Dermis microvascular lymphatic vessel endothelial cell (primary cell): ENCODE measurements at places on chromosomes 5 and 9. TPM values are rescaled to one million over a fixed set of nuclear protein-coding genes. Genes with fewer than 3 reads are reported as not detected.

GRCh38 chr9:83430681-83431080 is 107.5 kb downstream of the FRMD3 start:
- DNase-seq = no peak

DNA sequence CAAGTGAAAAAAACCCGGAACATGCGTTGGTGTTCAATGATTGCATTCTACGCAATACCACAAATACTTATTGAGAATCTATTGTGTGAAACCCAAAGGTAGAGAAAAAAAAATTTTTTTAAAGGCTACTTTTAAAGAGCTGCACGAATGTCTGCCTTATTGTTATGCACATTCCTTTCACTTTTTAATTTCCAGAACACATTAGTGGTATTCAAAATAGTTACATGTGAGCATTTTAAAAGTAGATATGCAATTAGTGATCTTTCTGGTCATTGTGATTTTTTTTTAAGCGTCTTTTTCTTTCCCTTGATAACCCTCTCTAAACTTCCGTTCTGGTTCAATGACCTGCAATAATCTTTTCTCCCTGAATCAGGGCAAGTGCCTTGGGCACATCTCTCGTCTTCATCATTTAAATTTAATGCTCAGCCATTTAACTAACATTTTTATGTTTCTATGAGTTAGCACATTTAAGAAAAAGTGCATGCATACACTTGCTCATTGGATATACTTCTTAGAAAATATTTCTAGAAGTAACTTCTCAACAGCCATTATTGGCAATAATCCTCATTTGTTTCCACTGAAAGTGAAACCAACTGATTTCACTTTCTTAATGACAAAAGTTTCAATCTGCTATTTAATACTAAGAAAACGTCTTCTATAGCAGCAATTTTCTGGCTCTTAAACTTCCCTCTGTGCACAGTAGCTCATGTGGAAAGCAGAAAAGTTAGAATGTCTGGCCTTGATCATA is 80.3 kb downstream of the CDH6 start:
- DNase-seq = no peak

- DNase-seq = no peak
Measured at GRCh38 chr5:139600336-139600949, 39.3 kb downstream of the UBE2D2 start.

DNA sequence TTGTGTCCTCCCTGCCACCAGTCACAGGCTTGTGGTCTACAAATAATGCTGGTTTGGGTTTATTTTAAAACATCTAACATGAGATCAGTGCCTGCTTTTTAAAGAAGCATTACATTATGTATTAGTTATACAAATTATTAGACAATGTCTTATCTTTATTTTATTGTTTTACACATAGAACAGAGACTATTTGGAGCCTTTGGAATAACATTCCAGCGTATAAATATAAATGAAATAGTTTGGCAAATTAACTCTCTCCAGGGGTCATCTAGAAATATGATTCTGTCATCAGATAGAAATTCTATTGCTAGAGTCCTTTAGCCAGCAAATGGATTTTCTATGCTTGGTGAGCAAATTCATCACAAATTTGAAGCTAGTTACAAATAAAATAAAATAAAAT is 22.4 kb downstream of the MAP1B start:
- no peak for DNase-seq

DNA sequence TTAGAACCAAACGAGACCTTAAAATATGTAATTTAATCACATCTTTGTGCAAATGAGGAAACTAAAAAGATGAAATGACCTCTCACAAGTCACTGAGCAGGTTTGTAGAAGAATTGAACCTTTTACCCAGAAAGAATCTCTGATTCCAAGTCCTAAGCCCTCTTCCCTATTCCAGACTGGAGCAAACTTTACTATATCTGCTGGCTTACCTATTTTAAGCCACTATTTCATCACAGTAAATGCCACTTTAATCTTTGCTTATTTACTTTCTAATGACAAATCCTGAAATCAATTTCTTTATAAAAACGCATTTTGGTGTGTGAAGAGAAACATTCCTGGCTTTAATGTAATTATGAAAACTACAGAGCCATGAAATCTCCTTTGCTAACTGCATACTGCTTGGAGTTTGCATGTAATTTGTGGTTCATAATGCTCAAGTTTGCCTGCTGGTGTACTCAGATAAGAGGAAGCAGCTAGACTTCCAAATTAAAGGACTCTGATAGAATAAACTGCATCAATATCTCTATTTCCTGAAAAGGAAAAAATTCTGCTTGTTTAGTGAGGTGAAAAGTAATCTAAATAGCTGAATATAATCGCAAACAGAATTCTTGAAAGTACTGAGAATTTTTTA is 121.2 kb downstream of the RAB3C start:
- DNase-seq = no peak

DNA sequence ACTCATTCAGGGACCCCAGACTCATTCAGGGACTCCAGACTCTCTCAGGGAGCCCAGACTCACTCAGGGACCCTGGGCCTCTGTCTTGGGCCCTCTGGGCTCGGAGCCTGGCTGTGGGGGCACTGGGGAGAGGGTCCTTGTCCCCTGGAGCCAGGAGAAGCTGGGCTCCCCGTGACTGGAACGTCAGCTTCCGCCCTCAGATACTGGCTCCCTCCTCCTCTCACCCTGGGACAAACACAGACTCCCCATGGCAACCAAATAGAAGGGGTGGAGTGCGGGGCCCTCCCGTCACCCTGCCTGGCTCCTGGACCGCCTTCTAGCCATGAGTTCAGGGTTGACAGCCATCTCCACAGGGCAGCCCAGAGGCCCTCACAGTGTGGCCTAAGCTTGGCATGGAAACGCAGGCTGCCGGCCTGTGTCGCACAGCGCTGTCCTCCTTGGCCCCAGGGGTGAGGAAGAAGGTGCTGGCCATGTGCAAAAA is 27.6 kb downstream of the ZDHHC11B start:
- no peak for DNase-seq

GRCh38 chr5:79961716-79962574 is 29.1 kb downstream of the MTX3 start:
- no peak for DNase-seq

DNA sequence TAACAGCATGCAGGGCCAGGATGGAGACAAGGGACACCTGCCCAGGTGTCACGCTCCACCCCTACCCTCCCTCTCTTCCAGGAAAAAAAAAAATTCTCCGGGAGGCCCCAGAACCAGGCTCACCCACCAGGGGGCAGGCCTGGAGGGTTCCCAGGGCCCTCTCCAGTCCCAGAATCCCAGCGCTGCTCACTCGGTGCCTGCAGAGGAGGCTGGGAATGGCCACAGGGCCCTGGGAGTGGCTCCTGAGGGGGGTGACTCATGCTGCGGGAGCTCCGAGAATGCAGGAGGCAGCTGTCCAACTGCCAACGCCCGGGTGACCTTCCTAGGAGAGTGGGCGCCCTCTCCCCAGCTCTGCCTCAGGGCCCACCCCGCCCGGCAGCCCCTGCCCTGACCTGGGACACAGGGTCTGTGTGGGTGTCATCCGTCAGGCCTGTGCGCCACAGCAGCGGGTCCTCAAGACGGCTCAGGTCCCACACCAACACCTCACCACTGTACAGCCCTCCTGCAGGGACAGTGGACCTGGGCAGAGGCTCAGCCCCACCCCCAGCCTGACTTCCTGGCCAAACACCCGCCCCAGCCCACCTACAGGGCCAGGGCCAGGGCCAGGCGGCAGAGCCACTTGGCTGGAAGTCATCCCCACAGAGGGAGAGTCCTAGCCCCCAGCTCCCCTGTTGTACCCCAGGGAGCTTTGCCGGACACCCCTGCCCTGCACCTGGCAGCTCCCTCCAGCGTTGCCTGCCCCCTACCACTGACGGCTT is 21.2 kb downstream of the DYNC2I2 start:
- DNase-seq = peak; percentile 58

DNA sequence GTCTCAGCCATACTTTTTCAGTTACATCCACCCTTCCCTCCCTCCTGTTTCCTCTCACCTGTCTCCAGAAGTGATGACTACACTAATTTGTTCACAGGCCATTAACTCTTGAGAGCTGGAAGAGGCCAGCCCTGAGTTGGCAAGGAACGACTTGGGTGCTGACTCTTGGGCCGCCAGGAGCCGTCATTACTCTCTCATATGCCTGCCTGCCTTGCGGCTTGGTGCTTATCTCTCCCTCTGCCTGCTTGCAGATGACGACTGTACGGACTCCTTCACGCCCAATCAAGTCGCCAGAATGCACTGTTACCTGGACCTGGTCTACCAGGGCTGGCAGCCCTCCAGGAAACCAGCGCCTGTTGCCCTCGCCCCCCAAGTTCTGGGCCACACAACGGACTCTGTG is 66.1 kb downstream of the PAPPA start:
- DNase-seq = no peak

DNA sequence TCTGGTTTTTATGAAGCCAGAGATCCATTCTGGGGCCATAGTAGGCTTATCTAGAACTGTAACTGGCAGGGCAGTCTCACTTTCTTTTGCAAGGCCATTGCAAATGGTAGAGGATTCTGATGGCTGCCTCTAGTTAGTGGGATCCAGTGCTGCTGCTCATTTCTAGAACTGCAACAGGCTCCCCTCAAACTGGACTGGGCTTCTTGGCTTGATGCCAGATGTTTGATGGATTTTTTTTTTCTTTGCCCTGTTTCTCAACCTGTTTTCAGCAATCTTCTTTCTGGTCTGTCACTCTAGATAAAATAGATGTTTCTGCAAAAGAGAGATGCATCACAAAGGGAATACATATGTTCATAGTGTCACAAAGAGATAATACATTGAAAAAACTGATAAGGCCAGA is 11.9 kb downstream of the CARTPT start:
- no peak for DNase-seq

DNA sequence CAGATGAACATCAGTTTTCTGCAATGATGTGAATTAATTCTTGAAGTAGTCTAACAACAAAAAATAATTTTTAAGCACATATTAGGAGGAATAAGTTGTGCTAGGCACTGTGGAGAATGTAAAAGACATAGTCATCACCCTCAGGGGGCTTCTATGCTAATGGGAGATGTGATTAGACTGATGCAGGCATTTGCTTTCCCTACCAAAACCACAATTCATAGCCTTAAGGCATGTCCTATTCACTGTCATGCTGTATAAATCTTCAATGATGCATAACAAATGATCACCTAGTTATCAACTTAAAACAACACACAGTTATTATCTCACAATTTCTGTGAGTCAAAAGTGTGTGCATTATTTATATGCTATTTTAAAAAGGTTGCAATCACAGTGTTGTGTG is 422.6 kb downstream of the MAN2A1 start:
- no peak for DNase-seq

DNA sequence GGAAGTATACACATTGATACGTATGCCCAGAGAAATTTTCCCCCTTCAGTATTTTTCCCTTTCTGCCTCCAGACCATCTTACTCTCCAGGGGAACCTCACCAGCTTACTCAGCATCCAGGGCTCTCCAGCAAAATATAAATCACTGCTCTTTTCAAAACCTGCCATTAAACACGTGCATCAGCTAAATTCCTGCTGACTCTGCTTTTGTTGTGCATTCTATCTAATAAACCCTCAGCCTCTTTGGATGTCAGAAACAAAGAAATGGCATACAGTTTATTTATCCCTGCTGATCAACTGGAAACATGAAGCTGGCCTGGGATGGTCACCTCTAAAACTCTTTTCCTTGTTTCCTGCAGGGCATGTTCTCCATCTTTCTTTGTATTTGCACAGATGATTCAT is 126.8 kb downstream of the TRPM3 start:
- DNase-seq = no peak

- no peak for DNase-seq
Measured at GRCh38 chr9:94511134-94511954, 43.5 kb upstream of the PCAT7 start.

GRCh38 chr9:94916956-94917355 is 190.5 kb downstream of the AOPEP start:
- DNase-seq = no peak

DNA sequence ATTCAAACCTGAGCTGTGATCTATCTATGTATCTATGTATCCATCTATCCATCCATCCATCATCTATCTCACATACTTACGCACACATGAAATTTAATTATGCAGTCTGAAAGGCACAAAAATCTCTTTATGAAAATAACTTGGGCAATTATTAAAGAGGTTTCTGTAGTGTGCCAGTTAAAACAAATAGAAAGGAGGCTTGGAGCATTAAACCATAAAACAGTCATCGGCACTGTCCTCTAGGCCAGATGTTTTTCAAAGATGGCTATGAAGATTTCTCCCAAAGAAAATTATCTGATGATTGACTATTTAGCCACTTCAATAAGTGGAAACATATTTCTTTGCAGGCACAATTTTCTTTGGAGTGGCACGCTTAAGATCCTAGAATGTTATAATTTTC is 392.5 kb upstream of the RPS23 start:
- no peak for DNase-seq

DNA sequence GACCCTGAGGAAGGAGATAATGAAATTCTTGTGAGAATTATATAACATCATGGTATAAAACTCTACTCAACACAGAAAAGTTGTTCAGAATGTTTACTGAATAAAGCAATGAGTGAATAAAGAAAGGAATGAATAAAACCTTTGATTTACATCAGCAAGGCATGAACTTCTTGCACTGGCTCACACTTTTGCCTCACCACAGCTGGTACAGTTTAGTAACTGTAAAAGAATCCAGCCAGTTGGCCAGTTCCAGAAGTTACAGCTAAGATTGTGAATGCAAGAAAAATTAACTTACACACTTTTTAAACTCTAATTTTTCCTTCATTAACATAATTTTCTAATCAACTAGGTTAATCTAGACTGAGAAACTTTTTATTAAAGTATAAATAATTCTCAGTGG is 490.9 kb downstream of the NFIB start:
- DNase-seq = no peak

DNA sequence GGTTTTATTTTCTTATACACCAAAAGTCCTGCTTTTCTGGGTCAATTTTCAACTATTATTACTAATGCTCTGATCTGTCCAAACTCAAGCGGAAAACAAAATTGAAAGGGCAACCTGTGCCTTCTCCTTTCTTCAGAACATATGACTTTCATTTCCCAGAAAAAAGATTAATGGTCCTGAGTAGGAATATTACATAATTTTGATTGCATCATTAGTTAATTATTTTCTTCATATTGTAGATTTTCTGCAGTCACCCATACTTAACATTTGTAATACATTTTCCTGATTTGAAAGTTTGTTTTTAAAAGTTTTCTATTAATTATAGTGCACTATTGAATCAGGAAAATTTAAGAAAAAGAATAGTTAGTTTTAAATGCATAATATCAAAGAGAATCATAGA is 1.7 kb upstream of the PCDHB8 start:
- no peak for DNase-seq

- no peak for DNase-seq
Measured at GRCh38 chr9:93951655-93952118, 3.5 kb downstream of the BARX1 start.

- DNase-seq = peak; percentile 64
Measured at GRCh38 chr5:17217493-17218352, at the start of gene BASP1. Gene BASP1, plus strand, starts transcription at chr5:17217631. Its CDS starts 57,586 bp downstream, at chr5:17275217.

Gene ADAMTS12
- 1.2 and 5.2 TPM in 2 replicates for total RNA-seq

Gene PTGS1
- total RNA-seq = 1.0 and 1.8 TPM in 2 replicates

Gene SLC4A9
- not detected in 2 replicates for total RNA-seq

Gene BTNL3
- total RNA-seq = not detected in 2 replicates

Gene FOXI1
- total RNA-seq = not detected in 2 replicates

Gene KCNT1
- not detected in 2 replicates for total RNA-seq

Gene PCDHGB5
- total RNA-seq = 6.4 and 9.7 TPM in 2 replicates

Gene HTR4
- total RNA-seq = not detected in 2 replicates
